ENCODE measurements at places on chromosomes 3 and 15.

DNA sequence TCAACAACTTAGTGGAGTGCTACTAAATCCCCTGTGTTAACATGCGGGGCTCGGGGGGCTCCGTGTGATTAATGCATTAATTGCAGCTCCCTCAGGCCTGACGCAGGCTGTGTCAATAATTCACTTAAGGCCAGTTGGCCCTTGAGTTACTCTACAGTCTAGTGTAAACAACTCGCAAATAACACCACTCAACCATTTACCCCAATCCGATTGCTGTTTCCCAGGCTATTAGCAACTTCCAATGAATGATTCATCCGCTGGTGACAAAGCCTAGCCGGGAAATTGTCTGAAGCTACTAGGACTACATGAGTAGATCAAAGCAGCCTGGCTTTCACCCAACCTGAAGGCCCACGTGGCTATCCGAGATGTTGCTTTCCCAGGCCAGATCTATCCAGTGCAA lies 121.3 kb upstream of the SOX14 start:
- no peak for DNase-seq

- no peak for DNase-seq
Observed at GRCh38 chr3:30578479-30578878, 27.9 kb upstream of the TGFBR2 start.

- DNase-seq = no peak
Observed at GRCh38 chr3:183638101-183638852, 2.9 kb downstream of the KLHL24 start.

DNA sequence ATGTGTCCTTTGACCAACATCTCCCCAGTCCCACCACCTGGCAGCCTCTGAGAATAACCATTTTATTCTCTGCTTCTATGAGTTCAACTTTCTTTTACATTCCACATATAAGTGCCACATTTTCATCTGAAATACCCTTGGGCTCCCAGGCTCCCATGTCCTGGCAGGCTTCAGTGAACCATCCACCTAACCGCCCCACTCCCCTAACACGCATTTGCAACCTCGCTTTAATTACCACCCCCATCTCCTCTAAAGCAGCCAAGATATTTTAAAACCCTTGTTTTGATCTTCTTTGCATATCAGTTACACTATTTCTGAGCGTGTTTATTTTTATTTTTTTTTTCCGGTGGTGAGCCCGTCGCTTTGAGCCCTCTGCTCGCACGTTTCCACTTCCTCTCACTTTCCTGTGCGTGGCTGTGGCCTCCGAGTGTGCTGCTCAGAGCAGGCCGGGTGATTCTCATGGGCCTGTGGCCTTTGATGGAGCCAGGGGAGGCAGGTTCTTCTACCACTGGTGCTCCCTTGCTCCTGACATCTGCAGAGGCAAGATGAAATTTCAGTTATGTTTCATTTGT lies 195.4 kb upstream of the LPP start:
- no peak for DNase-seq

Measured in NCI-H1930 (cell line).